Activated CD4-positive, CD25-positive, alpha-beta regulatory T cell treated with anti-CD3 and anti-CD28 coated beads, Interleukin-2, amount 50 U/mL, for 24 hours (primary cell): ENCODE measurements at places on chromosomes 7 and 10.
A peak's percentile ranks its signal among the peaks of the same experiment; 100 is the strongest.

DNA sequence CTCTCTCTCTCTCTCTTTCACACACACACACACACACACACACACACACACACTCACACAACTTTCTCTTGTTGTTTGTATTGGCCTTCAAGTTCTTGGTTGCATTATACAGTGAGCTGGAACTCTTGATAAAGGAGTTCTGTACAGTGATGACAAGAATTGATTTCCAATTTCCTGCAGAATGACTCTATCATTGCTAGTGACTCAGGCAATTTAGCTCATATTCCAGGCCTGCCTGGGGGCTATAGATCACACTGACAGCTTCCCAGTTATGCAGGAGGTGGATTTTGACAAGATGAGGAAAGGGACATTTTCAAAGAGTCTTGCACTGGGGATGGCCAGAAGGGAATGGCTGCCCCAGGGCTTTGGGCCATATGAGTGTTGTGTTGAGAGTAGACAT, 508.8 kb downstream of the TYW1 start:
- no peak for ATAC-seq

GRCh38 chr7:85095366-85095765, 91.5 kb downstream of the SEMA3D start:
- no peak for ATAC-seq

DNA sequence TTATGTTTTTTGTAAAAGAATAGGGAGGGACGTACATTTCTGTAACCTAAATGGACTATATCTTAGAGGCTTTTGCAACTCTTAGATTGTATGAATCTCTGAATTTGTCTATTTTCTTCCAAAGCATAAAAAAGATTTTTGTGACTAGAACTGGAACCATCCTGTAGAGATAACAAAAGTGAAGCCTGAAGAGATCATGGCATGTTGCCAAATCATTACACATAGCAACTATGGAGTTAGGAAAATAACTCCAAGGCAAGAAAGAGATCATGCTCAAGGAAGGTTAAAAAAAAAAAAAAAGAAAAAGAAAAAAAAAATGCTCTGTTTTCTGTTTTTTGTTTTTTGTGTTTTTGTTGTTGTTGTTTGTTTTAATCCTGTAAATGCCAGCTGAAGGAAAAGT, 567.7 kb upstream of the ZWINT start:
- ATAC-seq: no peak

- ATAC-seq: peak; percentile 70
These were observed 31.6 kb upstream of the LEP start for GRCh38 chr7:128209229-128210035.

- ATAC-seq: no peak
These were observed 14.1 kb downstream of the ZWINT start for GRCh38 chr10:56346845-56347415.

DNA sequence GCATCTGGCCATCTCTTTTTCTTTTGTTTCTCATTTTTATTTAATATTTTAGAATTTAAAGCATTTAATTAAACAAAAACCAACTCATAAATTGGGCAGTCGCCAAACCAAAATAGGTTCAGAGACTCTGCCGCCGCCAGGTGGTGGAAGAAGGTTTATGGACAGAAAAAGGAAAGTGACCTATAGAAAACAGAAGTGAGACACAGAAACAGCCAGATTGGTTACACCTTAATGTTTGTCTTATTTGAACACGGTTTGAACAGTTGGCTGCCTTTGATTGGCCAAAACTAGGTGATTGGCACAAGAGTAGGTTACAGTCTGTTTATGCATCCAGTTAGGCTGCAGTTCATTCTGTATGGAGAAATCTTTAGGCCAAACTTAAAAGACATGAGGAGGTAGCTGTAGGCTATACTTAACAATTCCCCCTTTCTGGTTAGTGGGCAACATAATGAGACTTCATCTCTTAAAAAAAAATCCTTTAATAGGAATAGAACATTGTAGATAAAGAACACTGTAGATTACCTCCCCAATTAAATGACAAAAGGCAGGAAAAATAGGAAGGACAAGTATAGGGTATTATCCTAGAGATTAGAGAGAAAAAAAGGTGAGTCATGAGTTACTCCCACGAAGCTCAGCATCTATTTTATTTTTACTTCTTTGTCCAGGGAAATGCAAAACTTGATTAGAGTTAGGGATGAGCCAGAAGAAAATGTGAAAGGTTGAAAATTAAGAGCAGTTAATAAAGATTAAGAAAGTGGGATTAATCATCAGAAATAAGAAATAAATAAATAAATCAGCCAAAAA, 23.9 kb upstream of the CYCS start:
- ATAC-seq: no peak
